Kidney (tissue), 22 donors: ENCODE measurements at places on chromosomes 16 and 17. TPM values are rescaled to one million over a fixed set of nuclear protein-coding genes. Genes with fewer than 3 reads are reported as not detected.

ZNF646 gene
- 20.5 TPM for total RNA-seq

ELMO3 gene
- 24.2 TPM for total RNA-seq

SLC16A11 gene
- 2.1 TPM for total RNA-seq

ZNF267 gene
- total RNA-seq: 18.3 TPM

SLC35G6 gene
- not detected for total RNA-seq

GRCh38 chr16:47139561-47140185 lies 4.1 kb downstream of the NETO2 start:
- no peak overlapping the region for H3K4me3 ChIP-seq
- H3K27me3 ChIP-seq: no peaks in the 10 kb centered on the region
- DNase-seq: no peak
- no peak overlapping the region for H3K27ac ChIP-seq

GRCh38 chr16:47732523-47733111 lies 271.5 kb downstream of the PHKB start:
- H3K36me3 ChIP-seq: no peaks in the 10 kb centered on the region
- no peaks in the 10 kb centered on the region for H3K27me3 ChIP-seq
- no peak overlapping the region for H3K4me3 ChIP-seq
- H3K4me1 ChIP-seq: no peaks in the 10 kb centered on the region
- no peak overlapping the region for H3K27ac ChIP-seq

DNA sequence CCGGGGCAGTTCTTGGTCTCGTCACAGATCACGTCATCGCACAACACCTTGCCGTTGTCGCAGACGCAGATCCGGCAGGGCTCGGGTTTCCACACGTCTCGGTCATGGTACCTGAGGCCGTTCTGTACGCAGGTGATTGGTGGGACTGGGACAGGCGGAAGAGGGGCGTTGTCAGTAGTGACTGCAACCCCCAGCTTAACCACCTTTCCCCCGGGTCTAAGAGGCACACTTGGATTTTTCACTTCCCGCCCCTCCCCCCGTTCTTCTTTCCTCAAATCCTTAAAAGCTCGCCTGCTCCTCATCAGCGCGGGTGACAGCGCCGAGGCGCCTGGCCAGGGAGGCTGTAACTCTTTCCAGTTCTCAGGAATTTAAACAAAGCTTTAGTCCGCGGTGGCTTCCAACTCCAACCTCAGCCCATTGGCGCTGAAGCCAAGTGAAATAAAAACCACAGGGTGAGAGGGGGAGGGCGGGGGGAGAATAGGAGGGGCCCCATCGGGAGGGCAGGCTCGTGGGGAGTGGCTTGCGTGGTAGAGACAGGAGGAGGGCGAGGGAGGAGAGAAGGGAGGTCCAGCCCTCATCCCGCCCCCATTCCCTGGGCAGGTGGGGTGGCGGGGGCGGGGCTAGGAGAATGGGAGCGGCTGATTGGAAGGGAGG lies 1.5 kb downstream of the COL1A1 start:
- DNase-seq: peak; percentile 96
- H3K4me3 ChIP-seq: peak overlapping the region; percentile 63
- H3K36me3 ChIP-seq: no peaks in the 10 kb centered on the region
- no peaks in the 10 kb centered on the region for H3K4me1 ChIP-seq
- peak overlapping the region; percentile 75 for H3K27ac ChIP-seq

DNA sequence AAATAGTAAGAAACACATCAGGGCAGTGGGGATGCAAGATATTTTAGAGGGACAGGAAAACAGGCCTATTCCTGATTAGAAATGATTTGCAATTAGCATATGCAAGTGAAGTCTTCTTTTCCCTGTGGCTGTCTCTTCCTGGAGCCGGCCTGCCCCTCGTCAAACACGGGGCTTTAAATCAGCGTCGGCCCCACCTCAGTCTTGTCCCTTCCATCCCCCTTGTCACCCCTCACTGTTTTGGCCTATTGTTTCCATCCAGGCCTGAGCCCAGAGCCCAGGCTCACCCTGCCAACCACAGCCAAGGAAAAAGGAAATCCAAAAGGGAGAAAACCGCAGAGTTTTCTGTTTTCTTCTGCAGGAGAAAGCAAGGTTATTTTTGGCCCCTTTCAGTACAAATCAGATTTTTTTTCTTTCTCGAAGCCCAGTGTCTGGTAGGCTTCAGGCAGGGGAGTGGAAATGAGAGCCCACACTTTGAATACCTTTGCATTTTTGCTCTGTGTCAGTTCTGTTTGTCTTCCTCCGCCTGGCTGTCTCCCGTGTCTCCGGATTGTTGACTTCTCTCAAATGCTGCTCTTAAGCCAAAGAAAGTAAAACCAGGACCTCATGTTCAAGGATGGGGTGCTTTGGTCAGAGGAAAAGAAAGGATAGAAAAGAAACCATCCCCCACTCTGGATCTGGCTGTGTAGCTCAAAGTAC lies 399.9 kb upstream of the CDH11 start:
- H3K27me3 ChIP-seq: no peaks in the 10 kb centered on the region
- H3K4me3 ChIP-seq: no peak overlapping the region
- DNase-seq: no peak
- no peaks in the 10 kb centered on the region for H3K36me3 ChIP-seq
- H3K27ac ChIP-seq: no peak overlapping the region
- no peaks in the 10 kb centered on the region for H3K4me1 ChIP-seq

DNA sequence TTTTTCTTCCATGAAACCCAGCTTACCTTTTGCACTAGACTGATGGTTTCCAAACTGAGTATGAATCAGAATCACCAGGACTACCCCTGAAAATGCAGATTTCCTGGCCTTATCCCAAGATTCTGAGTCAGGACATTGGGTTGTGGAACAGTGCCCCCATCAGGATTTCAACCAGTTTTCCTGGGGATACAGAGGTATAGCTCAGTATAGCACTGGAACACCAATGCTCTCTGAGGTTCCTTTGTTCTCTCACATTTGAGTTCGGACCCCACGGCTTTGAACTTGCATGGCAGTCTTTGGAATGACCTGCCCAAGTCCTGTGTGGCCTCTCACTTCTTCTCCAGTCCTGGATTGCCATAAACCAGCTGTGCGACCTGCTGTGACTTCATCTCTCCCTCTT lies 12.8 kb upstream of the CCL8 start:
- H3K4me3 ChIP-seq: no peak overlapping the region
- no peak overlapping the region for H3K27ac ChIP-seq
- no peaks in the 10 kb centered on the region for H3K36me3 ChIP-seq
- no peak for DNase-seq

GRCh38 chr17:60493847-60494321 lies 32.2 kb downstream of the APPBP2 start:
- H3K4me1 ChIP-seq: no peaks in the 10 kb centered on the region
- no peaks in the 10 kb centered on the region for H3K27me3 ChIP-seq
- DNase-seq: no peak
- H3K4me3 ChIP-seq: no peak overlapping the region
- H3K27ac ChIP-seq: no peak overlapping the region

DNA sequence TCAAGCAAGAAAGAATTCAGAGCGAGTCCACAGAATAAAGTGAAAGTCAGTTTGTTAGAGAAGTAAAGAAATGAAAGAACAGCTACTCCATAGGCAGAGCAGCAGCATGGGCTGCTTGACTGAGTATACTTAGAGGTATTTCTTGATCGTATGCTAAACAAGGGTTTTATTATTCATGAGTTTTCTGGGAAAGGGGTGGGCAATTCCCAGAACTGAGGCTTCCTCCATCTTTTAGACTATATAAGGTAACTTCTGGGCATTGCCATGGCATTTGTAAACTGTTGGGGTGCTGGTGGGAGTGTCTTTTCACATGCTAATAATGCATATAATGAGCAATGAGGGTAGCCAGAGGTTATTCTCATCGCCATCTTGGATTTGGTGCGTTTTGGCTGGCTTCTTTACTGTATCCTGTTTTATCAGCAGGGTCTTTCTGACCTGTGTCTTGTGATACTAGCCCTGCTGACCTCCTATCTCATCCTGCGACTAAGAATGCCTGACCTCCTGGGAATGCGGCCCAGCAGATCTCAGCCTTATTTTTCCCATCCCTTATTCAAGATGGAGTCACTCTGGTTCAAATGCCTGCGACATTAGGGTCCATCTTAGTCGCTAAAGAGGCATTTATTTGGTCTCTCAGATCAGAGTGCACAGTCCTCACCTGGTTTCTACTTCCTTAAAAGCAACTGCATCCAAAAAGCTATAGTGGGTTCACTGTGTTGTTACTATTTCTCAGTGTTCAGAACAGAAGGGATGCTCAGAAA lies 100.6 kb upstream of the CACNG5 start:
- peaks cover 7% of the 10 kb centered on the region for H3K36me3 ChIP-seq
- no peaks in the 10 kb centered on the region for H3K27me3 ChIP-seq
- H3K4me1 ChIP-seq: no peaks in the 10 kb centered on the region
- no peak for DNase-seq

GRCh38 chr17:47703191-47703591 lies 9.2 kb downstream of the TBKBP1 start:
- peaks cover 13% of the 10 kb centered on the region for H3K4me1 ChIP-seq
- DNase-seq: no peak
- H3K4me3 ChIP-seq: no peak overlapping the region
- H3K27me3 ChIP-seq: no peaks in the 10 kb centered on the region
- H3K36me3 ChIP-seq: no peaks in the 10 kb centered on the region
- no peak overlapping the region for H3K27ac ChIP-seq
